ENCODE measurements at places on chromosomes 3 and 15.

DNA sequence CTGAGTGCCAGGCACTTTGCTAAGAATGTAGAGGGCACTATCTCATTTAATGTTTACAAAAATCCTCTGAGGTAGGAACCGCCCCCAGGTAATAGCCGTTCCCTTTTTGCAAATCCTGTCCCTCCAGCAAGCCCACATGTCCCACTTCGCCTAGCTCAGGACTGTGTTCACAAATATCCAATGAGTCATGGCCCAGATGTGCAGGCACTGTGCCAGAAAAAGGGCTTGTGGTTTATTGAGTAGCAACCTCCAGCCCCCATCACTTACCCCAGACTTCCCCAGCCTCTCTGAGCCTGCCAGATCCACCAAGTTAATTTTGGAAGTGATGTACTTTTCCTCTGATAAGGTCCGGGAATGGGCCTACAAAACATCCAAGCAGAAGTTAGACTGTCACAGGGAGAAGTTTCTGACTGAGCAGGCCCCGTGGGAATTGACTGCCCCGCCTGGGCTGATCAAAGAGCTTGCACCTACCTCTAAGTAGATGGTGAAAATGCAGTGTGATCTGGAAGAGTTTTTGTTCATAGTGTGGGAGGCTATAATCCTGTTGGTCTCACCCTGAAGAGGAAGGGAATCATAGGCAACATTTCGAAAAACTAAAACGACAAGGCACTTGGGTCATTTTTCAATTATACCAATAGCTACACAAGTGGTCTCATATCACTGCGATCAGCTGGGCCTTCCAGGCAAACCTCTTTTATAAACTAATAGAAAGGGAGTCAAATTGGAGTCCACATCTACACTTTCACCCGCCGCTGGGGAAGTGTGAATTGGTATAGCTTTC lies 15.7 kb downstream of the KIF9 start:
- peak; percentile 95 for DNase-seq

GRCh38 chr3:99520513-99520912 lies 117.9 kb upstream of the COL8A1 start:
- no peak for DNase-seq

DNA sequence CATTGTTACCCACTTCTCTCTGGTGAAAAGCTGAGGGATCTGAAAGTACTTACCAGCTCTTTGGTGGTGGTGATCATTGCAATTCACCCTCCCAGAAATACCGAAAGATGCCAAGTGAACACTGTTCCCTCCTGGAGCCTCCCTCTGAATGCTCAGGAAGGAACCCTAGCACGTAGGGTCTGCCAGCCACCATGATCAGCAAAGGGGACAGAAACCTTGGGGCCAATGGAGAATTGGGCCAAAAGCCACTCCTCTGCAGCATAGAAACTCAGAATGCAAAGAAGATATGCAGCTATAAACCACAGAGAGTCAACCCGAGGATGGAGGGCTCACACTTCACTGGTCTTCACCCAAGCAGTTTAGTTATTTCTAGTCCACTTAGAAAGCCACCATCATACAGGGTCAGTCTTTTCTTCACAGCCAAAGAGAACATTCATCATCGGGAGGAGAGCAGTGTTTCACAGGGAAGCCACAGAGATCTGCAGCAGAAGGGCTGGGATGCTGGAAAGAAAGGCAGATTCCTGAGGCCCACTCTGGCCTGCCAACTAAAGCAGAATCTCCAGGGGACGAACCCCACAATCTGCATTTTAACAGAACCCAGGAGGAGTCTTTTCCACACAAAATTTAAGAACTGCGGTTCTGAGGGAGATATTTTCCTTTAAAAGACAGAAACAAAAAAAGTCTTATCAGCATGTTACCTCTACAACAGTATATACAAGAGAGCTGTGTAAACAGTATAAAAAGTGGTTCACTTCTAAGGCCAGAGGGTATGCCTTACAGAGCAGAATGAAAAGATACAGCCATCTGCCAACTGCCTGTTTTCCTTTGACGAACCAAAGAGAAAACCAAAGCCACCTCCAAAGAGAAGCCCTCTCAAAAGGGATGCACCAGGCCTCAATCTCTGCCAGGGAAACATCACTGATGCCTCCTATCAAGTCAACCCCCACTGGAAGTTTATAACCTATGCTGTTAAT lies 11.3 kb downstream of the TBC1D2B start:
- no peak for DNase-seq

- DNase-seq = peak; percentile 46
These were observed 92.7 kb upstream of the OCA2 start for GRCh38 chr15:28191832-28192231.

GRCh38 chr3:5110337-5110736 lies 11.8 kb upstream of the ARL8B start:
- no peak for DNase-seq

DNA sequence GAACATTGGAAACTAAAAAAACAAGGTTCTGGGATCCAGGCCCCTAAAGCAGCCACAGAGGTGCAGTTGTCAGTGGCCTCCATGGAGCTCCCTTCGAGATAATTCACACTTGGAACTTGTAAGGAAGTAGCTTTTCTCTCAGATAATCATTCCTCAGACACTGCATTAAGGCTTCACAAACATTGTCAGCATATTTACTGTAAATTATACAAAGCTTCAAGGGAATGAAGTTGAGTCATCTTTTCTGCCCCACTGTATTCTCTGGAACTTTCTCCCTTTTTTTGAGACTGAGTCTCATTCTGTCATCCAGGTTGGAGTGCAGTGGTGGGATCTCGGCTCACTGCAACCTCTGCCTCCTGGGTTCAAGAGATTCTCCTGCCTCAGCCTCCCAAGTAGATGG lies 7.1 kb downstream of the BLOC1S6 start:
- DNase-seq = no peak

DNA sequence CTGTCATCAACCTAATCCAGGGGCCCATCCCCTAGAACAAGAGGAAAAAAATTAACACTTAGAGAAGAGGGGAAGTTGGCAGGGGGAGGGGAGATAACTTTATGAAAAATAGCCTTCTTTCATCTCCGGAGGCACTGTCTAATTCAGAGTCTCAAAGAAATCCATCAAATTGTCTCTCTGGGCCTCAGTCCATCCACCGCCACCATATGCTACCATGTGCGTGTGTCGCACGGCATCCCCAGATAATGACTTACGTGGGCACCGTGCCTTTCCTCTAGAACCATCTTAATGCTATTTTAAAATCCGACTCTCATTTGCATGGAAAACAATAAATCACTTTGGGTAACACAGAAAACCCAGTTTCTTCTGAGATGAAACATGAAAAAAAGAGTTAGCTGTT lies 619.7 kb downstream of the FHIT start:
- no peak for DNase-seq

GRCh38 chr3:149090907-149091306 lies 4.6 kb upstream of the HLTF start:
- no peak for DNase-seq

- no peak for DNase-seq
These were observed 149.2 kb upstream of the MITF start for GRCh38 chr3:69590111-69590510.

GRCh38 chr3:10741891-10742671 lies 73.9 kb upstream of the SLC6A11 start:
- DNase-seq = no peak

- no peak for DNase-seq
These were observed 119.8 kb downstream of the SERPINI1 start for GRCh38 chr3:167855306-167855705.

DNA sequence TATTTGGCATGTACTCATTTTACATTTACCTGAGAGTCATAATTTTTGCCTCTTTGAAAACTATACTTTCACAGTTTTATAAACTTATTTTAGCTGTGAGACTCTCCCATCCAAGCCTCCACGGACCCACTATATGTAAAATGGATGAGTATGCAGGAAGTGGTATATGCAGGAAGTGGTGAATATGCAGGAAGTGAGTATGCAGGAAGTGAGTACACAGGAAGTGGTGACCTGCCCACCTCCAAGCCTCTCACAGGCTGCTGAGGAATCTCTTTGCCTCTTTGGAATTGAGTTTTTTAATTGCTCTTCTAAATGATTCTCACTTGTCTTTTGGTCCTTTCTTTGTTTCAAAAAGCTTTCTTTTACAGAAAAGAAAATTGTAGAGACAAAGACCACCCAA lies 85.2 kb downstream of the KBTBD8 start:
- peak; percentile 38 for DNase-seq

GRCh38 chr3:186220365-186220764 lies 111.5 kb upstream of the ETV5 start:
- no peak for DNase-seq

DNA sequence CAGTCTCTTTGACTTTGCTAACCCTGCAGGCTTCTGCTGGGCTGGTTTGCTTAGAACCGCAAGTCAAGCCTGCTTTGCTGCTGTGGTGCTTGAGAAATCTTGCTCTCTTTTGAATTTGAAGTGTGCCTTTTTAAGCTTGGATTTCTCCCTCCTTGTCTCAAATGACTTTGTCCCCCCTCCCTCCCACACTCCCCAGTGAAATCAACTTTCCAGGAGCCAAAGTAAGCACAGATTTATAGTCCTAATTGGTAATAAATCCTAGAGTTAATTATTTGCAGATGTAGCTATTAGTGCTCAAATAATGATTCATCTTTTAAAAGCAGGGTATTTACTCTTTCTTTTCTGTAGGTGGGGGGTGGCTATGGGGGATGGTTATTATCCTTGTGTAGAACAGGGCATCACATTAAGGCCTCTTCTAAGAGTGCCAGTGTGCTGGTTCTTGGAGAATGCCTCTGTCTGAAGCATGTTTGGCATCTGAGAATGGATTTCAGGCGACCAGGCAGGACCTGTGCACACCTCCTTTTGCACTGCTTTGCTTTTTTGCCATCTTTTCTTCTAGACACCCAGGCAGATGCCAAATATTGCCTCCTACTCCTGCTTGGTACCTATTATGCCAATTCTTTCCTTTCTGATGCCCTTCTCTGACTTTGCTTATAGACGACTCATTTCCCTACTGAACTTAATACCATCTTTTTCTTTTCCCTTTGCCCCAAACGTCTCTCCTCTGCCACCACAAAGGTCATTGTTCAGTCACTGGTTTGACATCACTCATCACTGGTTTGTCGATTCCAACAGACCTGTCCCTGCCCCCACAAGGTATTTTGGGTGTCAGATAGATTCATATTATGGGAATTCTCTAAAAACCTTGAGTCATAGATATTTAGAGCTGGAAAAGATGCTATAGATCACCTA lies 50.7 kb downstream of the CLDN11 start:
- peak; percentile 98 for DNase-seq

DNA sequence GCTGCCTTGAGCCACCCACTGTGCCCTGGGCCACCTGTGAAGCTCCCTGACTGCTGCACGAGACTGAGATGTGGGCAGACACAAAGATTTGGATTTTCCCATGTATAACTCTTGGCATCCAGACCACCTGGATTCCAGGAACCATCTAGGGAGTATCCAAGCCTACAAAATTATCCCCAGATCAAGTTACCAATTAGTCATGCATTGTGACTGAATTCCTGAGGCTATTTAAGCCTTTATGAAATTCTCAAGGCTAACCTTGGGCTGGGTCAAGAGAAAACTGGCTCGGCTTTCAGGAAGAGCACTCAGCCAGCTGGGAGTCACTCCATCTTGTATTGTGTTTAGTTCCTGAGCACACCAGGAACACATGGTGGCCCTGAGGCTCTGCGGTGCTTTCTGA lies 13.3 kb upstream of the ATP13A5 start:
- peak; percentile 6 for DNase-seq

GRCh38 chr3:126199256-126199655 lies 18.9 kb upstream of the ALDH1L1 start:
- DNase-seq = no peak

DNA sequence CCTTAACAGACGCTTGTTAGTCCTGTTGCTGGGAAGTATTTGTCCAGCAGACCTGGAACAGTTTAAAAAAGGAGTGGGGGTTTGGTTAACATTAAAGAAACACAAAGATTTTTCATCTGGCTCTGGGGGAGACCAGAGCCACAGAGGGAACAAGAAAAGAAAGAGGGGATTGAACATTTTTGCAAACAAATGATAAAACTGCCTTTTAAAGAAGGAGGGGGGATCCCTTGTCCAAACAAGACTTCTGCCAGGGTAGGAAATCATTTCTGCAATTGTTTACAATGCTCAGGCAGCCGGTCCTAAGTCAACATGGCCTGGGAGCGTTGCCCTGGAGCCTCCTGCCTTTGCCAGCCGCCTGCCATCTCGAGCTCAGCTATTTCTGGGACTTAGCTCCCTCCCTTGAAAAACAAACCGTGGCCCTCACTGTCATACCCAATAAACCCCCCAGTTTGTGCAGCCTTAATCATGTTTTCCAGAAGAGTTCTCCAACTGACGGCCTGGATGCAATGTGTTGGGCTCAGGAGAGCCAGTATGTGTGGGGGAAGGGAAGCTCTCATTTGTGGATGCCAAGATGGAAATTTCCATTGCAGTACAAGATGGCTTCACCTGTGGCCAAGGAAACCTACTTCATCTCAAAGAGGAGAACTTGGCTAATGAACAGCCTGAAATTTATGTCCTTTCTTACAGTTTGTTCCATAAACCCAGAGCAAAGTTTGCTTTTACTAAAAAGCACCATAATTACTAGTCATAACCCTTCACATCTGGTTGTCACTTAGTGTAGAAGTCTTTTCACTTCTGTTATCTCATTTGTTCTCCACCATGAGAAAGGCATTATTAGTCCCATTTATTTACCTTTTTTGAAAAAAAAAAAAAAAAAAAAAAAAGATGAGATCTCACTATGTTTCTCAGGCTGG lies 75.9 kb upstream of the RNU6-1 start:
- no peak for DNase-seq

DNA sequence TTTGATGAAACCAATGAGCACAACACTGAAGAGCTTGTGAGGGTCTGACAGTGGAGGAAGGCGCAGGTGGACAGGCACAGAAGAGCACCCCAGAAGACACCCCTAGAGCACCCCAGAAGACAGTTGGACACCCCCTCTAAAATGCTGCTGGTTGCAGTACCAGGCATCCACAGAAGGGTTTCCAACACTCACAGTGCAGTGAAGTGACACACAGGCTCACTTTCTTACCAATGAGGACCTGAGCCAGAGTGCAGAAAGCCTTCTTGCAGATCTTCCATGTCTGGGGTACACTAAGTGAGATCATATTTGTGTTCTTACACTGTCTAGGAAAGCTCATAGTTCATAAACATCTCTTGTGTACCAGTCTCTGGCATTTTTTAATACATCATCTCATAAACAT lies 27.6 kb downstream of the CCNL1 start:
- DNase-seq = no peak

DNA sequence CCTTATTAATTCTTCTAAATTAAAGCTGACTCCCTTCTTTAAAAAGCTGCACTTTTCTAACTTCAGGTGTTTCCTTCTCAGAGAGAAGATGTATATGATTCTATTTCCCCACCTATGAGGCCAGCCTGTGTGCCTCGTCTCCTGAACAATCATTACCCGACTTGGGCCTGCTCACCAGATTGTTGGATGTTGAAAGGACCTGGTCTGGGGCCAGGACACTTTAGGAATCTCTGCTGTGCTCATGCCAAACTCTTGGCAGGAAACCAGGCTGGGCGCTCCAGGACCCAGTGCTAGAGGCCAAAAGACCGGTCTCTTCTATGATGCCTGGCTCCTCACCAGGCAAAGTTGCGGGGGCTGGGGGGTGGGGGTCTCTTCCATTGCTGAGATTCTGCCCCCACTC lies 16.9 kb upstream of the LRRC31 start:
- no peak for DNase-seq

GRCh38 chr3:30604558-30604957 lies 1.8 kb upstream of the TGFBR2 start:
- no peak for DNase-seq

GRCh38 chr3:129182390-129183185 lies 1.1 kb downstream of the CNBP start:
- DNase-seq = peak; percentile 59
